ENCODE measurements at places on chromosomes 6 and 20. TPM values are rescaled to one million over a fixed set of nuclear protein-coding genes. Genes with fewer than 3 reads are reported as not detected.

CALHM4 gene
- total RNA-seq, result not detected

- no peak for DNase-seq
Measured at GRCh38 chr6:169073311-169073710, 180.3 kb downstream of the THBS2 start.

CLDN20 gene
- total RNA-seq, result not detected

DEFB124 gene
- total RNA-seq, result not detected

GRCh38 chr6:13932785-13933184 is 8.0 kb downstream of the RNF182 start:
- DNase-seq, result no peak

CNBD2 gene
- total RNA-seq, result 4.7 TPM

- no peak for DNase-seq
Measured at GRCh38 chr6:2760882-2761842, 4.0 kb upstream of the WRNIP1 start.

HTR1E gene
- total RNA-seq, result 5.3 TPM

DNA sequence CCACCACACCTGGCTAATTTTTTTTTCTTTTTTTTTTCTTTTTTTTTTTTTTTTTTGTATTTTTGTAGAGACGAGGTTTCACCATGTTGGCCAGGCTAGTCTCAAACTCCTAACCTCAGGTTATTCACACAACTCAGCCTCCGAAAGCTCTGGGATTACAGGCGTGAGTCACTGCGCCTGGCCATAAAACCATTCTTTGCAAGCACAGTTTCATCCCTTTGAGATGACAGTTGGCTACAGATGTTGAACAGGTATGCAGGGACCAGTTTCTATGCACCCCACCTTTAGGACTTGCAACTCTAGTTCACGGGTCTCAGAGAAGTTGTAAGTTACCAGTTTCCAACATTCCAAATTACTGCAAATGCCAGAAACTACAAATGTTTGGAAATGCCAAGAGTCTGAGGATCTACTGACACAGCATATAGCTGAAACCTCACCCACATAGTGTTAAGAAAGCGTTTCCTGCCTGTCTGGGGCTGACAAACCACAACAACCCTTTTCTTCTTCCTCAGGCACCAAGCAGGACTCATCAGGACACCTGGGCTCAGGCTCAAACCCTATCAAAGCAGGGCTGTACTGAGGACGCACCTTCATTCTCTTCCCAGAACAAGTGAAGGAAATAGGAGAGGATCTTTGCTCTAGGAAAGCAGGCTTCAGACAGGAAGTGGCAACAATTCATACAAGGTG is 22.9 kb downstream of the ARHGAP18 start:
- no peak for DNase-seq

LAMA2 gene
- total RNA-seq, result 55.6 TPM

FUT9 gene
- total RNA-seq, result 1.0 TPM

GRCh38 chr6:102075539-102075938 is 682.0 kb downstream of the GRIK2 start:
- peak; percentile 14 for DNase-seq

DNA sequence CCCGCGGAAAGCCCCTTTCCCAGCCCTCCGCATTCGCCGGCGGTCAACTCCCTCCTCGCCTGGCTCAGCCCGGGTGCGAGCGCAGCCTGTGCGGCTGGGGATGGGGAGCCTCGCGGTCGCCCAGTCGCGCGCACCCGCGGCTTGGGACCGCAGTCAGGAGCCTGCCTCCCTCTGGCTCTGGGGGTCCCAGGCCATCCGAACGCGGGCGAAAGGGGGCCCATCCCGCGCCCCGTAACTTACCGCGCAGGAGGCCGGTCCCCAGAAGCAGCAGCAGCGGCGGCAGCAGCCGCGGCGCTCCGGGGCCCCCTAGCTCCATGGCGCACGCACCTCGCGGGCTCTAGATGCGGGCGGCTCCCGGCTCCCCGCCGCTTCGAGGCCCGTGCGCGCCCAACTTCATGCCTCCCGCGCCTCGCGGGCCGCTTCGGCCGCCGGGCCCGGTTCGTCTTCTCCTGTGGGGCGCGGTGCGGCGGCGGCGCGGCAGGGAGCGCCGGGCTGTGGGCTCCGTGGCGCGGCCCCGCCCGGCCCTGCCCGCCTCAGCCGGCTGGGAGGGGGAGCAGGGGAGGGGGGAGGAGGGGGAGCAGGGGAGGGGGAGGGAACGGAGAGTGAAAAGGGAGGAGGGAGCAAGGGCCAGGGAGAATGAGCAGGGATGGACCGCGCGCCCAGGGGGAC is at the start of gene CHRNA4:
CHRNA4 (minus strand) TSS at position 500 of the 669 bp plus-strand sequence; CDS start at position 316, 184 bp downstream.
- peak; percentile 48 for DNase-seq

DNA sequence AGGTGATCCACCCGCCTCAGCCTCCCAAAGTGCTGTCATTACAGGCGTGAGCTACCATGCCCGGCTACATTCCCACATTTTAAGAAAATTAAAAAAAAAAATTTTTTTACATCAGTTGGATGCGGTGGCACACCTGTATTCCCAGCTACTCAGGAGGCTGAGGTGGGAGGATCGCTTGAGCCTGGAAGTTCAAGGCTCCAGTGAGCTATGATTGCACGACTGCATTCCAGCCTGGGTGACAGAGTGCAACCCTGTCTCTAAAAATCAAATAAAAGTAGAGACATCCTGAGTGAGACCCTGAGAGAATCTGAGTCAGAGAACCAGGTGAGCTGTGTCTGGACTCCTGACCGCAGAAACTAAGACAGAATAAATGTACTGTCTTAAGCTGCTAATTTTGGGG is 38.8 kb downstream of the PIM1 start:
- no peak for DNase-seq

DNA sequence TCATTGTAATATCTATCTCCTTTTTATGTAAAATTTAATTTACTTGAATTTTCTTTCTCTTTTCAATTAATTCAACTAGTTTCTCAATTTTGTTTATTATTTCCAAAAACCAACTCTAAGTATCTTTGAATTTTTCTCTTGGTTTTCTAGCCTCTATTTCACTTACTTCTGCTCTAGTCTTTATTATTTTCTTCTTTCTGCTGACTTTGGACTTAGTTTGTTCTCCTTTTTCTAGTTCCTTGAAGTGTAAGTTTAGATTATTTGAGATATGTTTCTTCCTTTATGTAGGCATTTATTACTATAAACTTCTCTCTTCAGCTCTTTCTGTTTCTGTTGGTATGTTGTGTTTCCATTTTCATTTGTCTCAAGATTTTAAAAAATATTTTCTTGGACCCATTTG is 70.8 kb downstream of the TNFAIP3 start:
- DNase-seq, result no peak

GTSF1L gene
- total RNA-seq, result not detected

DNA sequence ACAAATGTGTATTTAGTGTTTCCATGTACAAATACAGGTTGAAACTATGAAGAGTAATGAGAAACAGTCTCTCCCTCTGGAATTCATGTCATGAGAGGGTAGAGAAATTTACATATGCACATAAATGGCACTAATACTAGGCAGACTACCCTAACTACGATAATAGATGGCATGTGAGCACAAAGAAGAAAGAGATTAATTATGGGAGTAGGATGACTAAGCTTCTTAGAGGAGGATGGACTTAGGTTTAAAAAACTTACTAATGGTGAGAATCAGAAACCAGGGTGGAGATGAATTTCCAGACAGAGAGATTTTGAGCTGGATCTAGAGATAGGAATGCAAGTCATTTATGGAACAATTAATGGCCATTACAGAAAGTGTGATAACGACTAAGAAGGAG is 225.3 kb upstream of the HTR1E start:
- DNase-seq, result no peak

FOXC1 gene
- 1.1 TPM for total RNA-seq

- no peak for DNase-seq
Measured at GRCh38 chr6:22903826-22904225, 334.5 kb downstream of the HDGFL1 start.

HLA-DRA gene
- total RNA-seq, result 3.7 TPM

C20orf204 gene
- total RNA-seq, result 0.57 TPM

GRCh38 chr6:126698732-126699240 is 358.9 kb downstream of the CENPW start:
- no peak for DNase-seq

DNA sequence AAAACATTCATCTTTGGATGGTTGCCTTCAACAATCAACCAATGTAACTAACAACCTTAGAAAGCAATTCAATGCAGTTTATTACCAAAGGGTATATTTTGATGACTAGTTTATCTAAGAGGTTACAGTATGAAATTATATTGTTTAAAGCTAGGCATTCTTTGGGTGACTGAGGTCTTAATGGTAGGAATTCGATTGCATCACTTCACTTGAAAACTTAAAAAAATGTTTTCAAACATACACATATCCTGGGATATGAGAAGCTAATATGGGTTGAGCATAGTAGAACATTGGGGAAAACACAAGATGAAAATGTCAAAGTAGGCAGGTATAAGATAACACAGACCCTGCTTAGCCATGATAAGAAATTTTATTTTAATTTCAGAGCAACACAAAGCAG is 144.6 kb upstream of the BMP5 start:
- DNase-seq, result no peak

GRCh38 chr6:149233056-149233715 is 84.3 kb upstream of the TAB2 start:
- peak; percentile 38 for DNase-seq

GRCh38 chr6:75204217-75204958 is 1.5 kb downstream of the COL12A1 start:
- DNase-seq, result peak; percentile 89

CST7 gene
- not detected for total RNA-seq

MYLK2 gene
- not detected for total RNA-seq

DNA sequence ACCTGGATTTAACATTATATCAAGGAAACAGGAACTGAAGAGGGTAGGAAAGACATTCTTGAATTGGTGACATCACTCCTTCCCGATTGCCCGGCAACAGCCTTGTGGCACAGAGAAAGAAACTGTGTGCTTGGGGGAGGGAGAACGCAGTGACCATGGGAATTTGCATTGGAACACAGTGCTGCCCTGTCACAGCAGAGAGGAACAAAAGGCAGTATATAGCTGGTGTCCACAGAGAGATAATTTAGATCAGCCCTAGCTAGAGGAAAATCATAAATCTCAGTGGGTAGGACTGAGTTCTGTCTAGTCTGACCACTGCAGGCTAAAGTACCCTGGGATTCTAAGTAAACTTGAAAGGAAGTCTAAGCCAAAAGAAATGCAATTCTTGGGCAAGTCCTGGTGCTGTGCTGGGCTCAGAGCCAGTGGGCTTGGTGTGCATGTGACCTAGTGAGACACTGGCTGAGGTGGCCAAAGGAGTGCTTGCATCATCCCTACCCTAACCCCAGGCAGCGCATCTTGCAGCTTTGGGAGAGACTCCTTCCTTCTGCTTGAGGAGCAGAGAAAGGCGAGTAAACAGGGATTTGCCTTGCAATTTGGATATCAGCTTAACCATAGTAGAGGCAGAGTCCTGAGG is 697.6 kb downstream of the HACE1 start:
- DNase-seq, result no peak

GRCh38 chr20:39111359-39112177 is 149.4 kb downstream of the DHX35 start:
- no peak for DNase-seq

DNA sequence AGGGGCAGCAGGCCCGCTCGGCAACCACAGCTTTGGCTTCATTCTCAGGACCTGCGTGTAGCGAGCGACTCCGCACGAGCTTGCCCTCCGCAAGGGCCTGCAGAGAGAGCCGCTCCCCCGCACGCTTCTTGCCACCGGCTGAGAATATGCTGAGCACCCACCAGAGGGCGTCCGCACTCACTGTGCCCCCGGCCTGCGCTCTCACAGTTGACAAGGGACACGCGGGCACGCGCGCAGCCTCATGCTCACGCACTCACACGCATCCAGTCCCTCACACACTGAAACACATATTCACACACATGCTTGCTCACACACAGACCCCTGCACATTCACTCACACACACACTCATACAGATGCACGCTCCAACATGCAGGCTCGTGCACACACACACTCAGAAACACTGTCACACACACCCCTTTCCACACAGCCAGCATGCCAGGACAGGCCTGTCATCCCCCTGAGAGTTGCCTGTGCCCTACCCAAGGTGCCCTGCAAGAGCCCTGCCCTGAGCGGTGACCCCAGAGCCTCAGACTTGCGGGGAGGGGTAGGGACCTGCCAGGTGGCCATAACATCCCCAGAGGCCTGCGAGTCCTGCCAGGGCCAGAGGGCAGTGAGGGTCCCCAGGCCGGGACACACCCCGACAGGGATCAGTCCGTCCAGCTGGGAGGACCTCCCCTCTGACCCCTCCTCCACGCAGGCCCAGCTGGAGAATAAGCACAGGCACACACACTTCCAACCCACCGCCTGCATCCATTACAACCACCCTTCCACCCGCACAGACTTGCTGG is 174.1 kb downstream of the BMP7 start:
- peak; percentile 86 for DNase-seq

DNA sequence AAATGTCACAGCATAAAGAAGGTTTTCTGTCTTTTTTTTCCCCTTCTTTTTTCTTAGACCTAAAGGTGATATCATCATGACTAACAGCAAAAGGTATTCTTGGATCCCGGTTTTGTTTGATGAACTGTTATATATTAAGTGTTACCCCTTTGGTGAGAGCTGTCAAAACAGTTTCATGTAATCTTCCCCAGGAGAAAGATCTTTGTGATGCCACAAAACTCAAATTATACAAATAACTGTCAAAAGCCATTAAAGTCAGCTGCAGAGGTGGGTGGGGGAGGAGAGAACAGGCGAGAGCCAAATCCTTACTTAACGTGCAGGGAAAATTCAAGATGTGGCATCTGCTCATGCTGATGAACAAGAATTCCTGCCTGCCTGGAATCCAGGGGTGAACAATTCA is 258.2 kb downstream of the BMP7 start:
- no peak for DNase-seq

DNA sequence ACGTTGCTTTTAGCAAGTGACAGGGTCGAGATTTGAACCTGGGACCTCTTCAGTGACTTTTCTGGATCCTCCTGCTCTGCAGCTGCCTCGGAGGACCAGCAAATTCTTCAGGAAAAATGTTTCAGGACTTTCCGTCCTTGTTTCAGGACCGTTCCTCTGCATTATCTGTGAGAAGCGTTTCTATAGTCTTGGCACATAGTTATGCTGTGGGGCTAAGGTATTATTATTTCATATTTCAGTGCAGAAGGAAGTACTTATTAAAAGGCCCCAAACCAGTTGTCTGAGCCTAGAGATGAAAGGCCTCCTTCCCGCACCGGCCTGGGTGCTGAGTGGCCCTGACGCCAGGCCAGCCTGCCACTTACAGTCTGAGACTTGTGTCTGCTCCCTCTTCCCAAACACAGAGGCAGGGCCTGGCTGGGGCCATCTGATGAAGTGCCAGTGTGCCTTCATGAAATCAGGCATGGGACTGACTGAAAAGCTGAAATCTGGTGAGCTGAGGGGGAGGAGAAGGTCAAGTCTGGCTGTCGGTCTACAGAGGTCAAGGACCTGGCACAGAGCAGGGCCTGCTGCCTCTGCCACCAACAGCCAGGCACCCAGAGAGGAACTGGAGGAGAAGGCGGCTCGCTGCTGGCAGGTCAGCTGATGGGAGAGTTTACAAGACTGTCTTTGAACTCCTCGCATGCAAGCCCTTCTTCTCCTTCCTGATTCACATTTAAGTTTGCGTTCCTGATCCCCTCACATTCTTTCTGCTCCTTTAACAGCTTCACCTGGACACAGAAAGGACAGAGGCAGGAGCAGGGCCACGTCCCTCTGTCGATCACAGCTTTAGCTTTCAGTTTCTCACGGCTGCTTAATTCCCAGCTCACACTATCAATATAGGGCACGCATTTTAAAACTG is 8.9 kb upstream of the QKI start:
- peak; percentile 30 for DNase-seq

GRCh38 chr6:137914530-137915193 is 47.6 kb downstream of the TNFAIP3 start:
- DNase-seq, result no peak

LSM14B gene
- 32.5 TPM for total RNA-seq
